ENCODE measurements at places on chromosomes 11 and 22.

- no peak for DNase-seq
These were observed 52.3 kb downstream of the BARX2 start for GRCh38 chr11:129427816-129428406.

DNA sequence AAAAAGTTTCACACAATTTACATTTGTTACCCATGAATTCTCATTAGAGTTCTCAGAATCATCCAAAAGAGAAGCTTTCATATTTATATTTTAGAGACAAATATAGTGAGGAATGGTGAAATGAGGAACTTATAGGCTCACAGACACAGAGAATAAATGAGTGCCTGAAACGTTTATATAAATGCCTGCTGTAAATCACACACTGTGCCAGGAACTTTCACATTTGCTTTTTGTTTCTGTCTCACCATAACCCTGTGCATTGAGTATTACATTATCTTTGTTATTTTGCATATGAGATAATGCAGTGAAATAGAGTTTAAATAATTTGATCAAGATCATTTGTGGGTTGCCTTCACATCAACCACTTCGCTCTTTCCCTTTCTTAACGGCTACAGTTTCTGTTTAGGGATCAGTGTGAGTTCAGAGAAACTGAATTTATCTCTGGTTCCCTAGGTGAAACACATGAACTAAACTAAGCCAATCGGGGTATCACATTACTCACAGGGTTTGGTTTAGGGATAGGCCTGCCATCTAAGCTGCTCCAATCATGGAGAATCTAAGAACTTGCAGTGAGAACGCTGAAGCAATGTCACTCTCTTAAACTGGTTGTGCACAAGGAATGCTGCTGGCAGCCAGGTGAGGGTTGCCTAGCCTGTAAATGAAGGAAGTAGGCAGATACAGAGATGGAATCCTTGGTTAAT lies 1339.2 kb upstream of the TENM4 start:
- no peak for DNase-seq

DNA sequence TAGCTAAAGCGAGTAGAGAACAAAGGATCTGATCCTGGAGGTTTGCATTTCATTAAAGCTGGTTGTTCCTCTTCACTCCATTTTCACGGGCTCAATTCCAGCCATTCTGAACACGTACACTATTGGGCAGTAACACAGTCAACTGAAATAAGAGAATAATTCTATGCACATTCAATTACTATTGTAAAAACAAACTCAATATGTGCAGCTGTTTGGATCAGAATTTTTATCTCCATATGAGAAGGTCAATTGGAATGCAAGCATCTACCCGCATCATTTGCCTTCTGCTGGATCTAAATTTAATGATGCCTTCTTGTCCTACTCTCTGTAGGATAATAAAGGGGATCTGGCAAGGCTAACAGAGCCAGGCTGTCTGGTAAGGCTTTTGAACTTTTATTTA lies 562.8 kb upstream of the CCDC179 start:
- DNase-seq, result peak; percentile 15

DNA sequence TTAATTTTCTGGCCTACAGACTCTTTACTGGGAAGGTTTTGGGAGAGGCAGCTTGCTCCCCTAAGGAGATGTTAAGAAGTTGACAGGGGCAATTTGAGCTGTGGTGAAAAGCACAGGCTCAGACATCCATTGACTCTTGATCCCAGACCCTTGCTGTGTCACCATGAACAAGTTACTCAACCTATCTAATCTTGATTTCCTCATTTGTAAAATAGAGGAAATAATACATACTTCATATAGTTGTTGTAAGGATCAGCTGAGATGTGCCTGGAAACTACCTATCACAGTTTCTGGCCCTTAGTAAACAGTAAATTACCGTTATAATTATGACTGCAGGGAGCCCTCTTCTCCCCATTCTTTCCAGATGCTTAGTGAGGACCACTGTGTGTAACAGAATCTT lies 16.6 kb upstream of the SCGB1D4 start:
- no peak for DNase-seq

DNA sequence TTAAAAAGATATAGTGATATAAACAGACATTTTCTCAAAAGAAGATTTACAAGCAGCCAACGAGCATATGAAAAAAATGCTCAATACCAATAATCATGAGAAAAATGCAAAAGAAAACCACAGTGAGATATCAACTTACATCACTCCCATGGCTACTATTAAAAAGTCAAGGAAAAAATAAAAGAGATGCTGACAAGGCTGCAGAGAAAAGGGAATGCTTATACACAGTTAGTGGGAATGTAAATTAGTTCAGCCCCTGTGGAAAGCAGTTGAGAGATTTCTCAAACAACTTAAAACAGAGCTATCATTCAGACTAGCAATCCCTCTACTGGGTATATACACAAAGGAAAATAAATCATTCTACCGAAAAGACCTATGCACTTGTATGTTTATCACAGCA lies 97.1 kb upstream of the CARD18 start:
- no peak for DNase-seq

DNA sequence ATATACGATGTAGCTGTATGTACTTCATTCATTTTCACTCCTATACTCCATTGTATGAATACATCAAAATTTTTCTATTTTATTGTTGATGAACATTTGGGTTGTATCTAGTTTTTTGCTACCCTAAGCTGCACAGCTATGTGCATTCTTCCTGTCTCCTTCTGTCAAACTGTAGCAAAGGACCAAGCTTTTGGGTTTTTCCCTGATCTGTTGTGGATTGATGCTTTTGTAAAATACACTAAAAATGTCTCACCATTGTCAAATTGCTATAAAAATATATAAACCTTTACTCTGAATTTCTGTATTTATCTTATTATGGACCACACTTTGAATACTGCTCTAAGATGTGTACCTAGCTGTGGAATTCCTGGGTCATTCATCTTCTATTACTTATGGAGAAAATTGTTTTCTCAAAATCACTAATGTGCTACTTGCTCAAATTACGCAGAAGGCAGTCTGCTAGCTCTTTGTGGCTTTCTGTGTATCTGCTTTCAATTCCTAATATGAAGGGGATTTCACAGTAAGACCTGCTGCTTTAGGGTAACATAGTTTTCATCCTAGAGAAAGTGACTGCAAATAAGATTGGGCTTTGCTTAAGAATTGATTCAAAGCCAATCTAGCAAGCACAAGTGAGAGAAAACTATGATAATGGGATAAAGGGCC lies 123.4 kb downstream of the CYP2R1 start:
- no peak for DNase-seq

- peak; percentile 41 for DNase-seq
These were observed at the start of gene PARVA for GRCh38 chr11:12377106-12377823. PARVA (plus strand) TSS chr11:12377571; CDS start chr11:12377648, 77 bp downstream.

DNA sequence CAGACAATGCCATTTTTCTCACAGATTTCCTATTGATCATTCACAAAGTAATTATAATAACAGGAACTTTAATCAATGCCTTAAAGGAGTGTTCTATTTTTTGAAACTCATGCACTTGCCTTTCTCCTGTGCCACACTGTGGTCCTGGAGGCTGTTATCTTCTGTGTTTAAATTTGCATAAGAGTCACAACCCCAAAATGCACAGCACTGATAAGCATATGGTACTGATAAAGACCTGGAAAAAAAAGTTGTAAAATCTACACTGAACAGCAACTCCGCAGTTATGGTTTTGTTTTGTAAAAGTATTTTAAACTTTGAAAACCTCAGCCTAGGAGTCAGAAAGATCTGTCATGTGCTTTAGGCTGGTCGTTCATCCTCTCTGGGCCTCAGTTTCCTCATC lies 9.1 kb upstream of the CCDC34 start:
- no peak for DNase-seq

DNA sequence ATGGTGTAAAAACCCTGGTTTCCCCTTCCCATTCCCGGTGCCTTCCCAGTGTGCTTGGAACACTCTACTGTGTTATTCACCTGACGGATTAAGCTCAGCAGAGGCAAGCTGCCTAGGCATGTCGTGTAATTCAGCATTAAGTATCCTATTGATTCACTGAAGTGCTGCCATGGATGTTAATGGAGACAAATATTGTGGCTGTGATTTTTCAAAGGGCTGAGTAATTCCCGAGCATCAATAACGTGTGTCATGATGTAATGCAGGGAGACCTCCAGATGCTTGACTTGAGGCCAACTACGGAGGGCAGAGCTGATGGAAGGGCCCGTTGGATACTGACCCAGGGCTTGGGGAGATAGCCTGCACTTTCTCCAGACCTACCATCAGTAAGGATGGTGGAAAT lies 269.0 kb downstream of the ST3GAL4 start:
- DNase-seq, result no peak

GRCh38 chr11:91966368-91966767 lies 258.2 kb upstream of the FAT3 start:
- no peak for DNase-seq

- no peak for DNase-seq
These were observed 17.1 kb upstream of the OR52M1 start for GRCh38 chr11:4527926-4528325.

GRCh38 chr11:2178906-2179494 lies 7.4 kb upstream of the TH start:
- DNase-seq, result no peak

GRCh38 chr11:115279813-115280761 lies 224.1 kb downstream of the CADM1 start:
- no peak for DNase-seq

- DNase-seq, result no peak
These were observed 86.4 kb upstream of the TMEM45B start for GRCh38 chr11:129729216-129729615.

- DNase-seq, result peak; percentile 73
These were observed 62.7 kb downstream of the DBX1 start for GRCh38 chr11:20097319-20098221.

DNA sequence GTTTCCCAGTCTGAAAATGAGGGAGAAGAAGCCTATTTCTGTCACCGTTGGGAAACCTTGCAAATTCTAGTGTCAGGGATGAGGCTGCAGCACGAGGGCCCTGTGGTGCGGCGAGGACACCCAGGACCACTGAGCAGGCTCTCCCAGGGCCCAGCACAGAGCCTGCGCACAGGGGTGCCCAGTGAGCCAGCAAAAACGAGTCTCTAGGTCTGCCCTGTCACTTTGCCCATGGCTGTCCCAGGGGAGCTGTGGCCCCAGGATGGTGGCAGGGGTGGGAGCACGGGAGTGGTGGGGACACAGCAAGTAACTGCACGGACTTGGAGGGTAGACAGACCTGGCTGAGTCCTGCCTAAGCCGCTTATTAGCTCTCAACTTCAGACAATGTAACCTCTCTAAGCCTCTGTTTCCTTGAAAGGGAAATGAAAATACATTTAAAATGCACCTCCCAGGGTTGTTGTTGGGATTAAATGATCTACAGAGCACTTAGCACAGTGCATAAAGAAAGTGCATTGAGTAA lies 44.2 kb downstream of the DSCAML1 start:
- no peak for DNase-seq

DNA sequence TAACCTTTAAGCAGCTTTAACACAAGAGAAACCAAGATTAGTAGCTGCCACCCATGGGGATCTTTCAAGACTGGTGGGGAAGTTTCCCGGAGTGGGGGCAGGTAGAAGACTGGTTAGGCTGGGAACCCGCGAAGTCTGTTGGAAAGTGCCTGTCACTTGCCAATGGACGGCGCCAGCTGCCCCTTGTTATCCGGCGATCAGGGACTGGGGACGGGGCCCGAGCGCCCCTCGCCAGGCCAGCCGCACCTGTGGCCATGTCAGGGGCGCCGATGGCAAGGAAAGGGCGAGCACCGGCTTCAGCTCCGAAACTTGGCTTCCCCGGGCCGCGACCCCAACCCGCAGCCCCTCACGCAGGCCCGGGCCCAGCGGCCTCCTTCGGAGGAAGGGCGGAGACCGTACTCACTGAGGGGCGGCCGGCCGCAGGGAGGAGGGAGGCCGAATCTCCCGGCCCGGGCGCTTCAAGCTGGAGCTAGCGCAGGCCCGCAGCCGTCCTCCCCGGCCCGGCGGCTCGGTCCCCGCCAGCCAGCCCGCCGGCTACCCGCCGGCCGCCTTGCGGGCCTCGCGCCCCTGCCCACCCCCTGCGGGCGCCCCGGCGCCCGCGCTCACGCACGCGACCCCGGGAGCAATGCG lies 539 bp downstream of the EIF4ENIF1 start:
- no peak for DNase-seq

DNA sequence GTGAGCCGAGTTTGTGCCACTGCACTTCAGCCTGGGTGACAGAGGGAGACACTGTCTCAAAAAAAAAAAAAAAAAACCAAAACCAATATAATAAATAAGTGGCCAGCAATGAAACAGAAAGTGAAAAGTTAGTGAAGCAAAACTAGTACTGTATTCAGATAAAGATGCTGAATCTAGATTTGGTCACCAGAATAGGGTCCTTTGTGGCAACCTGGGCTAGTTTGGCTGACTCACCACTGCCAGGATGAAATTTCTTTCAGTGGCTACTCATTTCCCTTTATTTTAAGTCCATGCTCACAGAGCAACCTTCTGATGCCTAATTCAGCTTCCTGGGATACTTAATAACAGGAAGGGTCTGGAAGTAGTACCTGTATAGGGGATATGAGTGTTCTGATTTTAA lies 26.0 kb downstream of the LIMK2 start:
- no peak for DNase-seq

All from amniotic stem cell (primary cell).